ENCODE measurements at places on chromosomes 2 and 18. TPM values are rescaled to one million over a fixed set of nuclear protein-coding genes. Genes with fewer than 3 reads are reported as not detected.

The CYS1 gene
- 2.0 TPM for total RNA-seq

The CCDC121 gene
- 5.9 TPM for total RNA-seq

The PECR gene
- total RNA-seq = 29.9 TPM

The PNPT1 gene
- total RNA-seq = 30.4 TPM

The SGPP2 gene
- total RNA-seq = 1.2 TPM

The SCYGR4 gene
- not detected for total RNA-seq

The HOXD3 gene
- not detected for total RNA-seq

The EN1 gene
- total RNA-seq = not detected

The ZNF521 gene
- 8.4 TPM for total RNA-seq

- no peak for DNase-seq
Measured at GRCh38 chr2:206408323-206409320, 34.7 kb upstream of the ADAM23 start.

DNA sequence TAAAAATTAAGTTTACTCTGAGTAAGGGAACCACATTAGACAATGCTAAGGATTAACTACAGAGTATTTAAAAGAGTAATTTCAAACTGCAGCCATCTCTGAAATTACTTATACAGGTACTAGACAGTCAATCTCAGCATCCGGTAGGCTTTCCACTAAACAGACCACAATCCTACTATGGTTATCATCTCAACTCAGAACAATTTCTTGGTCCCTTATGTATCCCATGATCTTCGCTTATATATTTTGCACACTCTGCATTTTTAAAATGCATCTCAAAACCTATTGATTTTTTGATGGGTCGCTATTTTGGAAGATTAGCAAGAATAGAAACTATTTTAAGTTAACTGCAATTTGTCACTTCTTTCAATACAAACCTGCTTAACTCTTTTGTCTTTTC is 1.4 kb downstream of the PPP4R1 start:
- DNase-seq = no peak

DNA sequence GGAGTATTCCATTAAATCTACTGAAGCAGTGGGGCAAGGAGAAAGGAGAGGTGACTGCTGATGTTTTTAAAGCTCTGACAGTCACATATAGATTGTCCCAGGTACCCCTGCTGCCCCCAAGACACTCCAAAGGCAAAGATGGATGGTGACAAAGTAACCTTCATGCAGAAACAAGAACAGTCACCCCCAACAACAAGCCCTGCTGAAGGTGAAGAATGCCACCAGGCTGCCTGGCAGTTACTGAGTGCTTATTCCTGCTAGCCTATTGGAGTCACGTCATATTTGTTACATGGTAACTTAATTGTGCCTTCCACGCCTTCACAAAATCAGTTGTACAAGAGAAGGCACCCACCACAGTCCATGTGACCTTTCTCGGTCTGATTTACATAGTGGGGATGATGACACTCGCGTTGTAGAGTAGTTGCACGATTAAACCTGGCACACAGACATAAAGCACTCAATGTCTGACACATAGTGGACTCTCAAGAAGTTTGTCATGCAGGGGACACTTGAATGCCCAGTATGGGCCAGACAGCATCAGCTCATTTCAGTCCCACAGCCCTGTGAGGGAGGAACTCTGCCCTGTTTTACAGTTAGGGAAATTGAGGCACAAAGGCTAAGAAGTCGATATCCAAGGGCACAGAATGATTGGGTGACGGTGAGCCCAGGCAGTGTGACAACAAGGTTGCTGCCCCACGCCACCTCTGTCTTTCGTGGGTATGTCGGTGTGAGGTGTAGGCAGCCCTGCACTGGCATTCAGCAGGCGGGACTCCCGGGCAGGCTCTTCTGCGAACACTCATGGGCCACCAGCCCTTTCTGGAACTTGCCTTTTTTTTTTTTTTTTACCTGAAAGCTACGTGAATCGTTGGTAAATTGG is 62.7 kb downstream of the ZCCHC2 start:
- DNase-seq = no peak

GRCh38 chr18:31680831-31681568 is 3.4 kb downstream of the B4GALT6 start:
- DNase-seq = no peak

DNA sequence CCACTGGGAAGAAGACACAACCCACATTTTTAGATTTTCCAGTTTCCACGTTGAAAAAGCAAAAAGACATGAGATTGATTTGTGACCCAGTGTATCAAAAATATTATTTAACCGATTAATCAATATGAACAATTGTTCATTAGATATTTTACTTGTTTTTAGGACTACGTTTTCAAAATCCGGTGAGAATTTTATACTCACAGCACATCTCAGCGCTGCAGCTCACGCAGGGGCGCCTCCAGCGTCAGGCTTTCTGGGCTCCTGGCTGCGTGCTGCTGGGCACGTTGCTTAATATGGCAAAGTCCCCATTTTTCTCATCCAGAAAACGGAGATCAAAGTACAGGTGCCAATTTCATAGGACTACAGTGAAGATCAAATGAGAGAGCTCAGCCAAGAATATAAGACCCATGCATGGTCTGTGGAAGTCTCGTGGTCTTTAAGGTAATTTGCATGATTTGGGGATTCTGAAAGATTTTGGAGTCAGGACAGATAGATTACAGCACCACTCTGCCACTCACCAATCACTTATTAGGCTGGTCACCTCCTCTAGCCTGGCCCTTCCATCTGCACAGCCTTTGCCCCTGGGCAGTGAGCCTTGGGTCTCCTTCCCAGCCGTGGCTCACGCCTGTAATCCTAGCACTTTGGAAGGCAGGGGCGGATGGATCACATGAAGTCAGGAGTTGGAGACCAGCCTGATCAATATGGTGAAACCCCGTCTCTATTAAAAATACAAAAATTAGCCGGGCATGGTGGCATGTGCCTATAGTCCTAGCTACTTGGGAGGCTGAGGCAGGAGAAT is 36.2 kb downstream of the PTPN18 start:
- DNase-seq = no peak

DNA sequence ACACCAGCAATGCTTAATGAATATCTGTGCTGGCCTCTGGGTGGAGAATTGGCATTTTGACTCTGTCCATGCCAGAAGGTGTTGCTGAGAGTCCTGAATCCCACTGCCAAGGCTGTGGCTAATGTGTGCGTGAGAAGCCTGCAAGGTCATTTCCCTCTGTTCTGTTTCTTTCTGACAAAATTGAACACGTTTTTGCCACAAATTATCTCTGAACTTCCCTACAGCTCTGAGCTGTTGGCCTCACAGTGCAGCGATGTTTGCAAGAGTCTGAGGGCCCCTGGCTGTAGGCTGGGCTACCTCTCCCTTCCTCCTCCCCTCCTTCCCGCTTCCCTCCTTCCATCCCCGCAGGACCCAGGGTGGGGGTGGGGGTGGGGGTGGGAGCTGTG is 154.1 kb upstream of the HS6ST1 start:
- DNase-seq = no peak

DNA sequence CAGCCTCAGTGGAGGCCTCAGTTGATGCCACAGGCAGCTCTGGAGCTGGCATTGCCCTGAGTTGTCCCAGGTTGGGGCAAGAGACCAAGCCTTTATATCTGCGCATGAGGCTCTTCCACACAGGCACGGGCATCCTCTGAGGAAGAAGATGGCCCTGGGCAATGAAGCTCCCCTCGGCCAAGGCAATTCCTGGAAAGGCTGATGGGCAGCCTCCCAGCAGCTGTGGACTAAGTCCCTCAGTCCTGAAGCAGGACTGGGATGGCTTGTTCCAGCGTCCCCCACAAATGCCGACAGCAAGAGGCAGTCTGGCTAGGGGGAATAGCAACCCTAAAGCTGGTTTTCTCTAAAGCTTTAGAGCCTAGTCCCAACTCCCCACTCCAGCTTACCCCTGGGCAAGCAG is 90.0 kb downstream of the TFCP2L1 start:
- no peak for DNase-seq

GRCh38 chr18:80088823-80089222 is 20.2 kb upstream of the ADNP2 start:
- DNase-seq = no peak

Measured in occipital lobe (tissue), 3 donors.